Activated naive CD8-positive, alpha-beta T cell treated with anti-CD3 and anti-CD28 coated beads, Interleukin-2, amount 10 ng/mL, durations not matched to agents 7 days and 5 days (primary cell): ENCODE measurements at places on chromosomes 7 and 10. TPM values are rescaled to one million over a fixed set of nuclear protein-coding genes. Genes with fewer than 3 reads are reported as not detected.
A peak's percentile ranks its signal among the peaks of the same experiment; 100 is the strongest.

DNA sequence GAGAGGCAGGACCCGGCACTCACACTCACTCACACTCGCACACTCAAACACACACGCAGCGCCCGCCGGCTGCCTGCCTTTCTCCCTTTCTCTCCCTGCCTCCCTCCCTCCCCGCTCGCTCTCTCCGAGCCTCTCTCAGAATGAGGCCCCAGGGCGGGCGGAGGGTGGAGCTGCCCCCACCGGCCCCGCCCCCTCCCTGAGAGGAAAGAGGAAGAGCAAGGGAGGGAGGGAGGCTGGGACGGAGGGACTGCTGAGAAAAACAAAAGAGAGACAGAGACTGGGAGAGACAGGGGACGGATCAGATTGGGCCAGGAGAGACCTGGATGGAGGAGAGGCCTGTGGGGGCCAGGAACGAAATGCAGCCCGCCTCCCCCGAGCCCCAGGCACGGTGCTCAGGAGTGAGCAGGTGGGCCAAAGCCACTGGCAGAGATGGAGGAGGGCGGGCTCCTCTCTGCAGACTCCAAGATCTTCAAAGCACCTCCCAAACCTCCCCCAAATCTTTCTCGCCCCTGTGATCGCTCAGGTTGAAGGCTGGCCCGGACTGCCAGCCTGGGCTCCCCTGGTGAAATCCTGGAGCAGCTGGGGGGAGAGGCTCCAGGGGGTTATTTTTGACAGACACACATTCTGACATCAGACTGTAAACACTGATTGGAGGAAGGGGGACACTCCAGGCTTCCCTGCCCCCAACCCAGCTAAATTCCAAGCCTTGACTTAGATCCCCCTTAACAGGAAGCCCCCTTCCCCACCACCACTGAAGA, 5.1 kb downstream of the LDB1 start:
- DNase-seq: peak; percentile 84

DNA sequence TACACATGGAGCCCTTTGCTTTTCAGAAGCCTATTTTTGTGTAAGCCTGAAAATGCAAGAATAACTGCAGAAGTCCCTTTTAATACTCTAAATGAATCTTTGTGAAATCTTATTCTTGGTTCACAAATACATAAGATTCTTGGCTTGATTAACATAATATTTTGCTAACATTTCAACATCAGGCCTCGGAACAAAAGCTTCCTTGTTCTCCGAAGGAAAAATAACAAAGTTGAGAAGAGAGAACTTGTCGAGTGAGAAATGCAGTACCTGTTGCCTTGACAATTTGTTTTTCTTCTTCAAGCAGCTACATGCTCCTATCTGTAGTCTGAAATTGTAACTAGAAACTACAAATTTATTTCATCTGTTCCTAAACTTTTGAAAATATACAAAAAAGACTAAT, 8.5 kb downstream of the NT5C2 start:
- DNase-seq: no peak

GRCh38 chr7:92916770-92917224, 80.4 kb upstream of the CDK6 start:
- no peak for DNase-seq

DNA sequence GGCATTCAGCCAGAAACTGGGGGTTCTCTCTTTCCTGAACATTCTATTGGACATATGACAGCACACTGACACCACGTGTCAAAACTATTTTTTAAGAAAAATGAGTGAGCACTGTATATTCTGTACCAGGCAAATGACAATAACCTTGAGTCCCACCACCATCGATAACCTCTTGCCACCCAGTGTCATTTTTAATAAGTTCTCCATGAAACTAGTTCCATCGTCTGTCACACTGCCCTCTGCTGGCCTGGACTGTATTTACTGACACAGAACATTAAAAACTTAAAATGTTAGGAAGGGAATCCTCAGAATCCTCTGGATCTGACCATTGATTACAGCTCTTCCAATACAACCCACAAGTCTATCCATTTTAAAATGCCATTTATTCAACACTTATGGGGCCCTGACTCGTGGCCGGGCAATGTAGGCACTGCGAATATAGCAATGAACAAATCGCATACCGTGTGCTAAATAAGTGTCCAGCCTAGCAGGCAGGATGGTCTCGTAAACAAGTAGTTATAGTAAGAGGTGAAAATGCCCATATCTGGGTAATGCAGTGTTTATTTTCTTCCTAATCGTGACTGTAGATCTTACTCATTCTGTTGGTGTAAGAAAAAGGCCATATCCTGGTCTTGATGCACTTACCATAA, 35.9 kb upstream of the CACNB2 start:
- peak; percentile 32 for DNase-seq

GRCh38 chr10:92690211-92690914, 608 bp downstream of the HHEX start:
- peak; percentile 76 for DNase-seq

- DNase-seq: no peak
These were observed 101.6 kb downstream of the NPSR1 start for GRCh38 chr7:34759477-34760125.

DNA sequence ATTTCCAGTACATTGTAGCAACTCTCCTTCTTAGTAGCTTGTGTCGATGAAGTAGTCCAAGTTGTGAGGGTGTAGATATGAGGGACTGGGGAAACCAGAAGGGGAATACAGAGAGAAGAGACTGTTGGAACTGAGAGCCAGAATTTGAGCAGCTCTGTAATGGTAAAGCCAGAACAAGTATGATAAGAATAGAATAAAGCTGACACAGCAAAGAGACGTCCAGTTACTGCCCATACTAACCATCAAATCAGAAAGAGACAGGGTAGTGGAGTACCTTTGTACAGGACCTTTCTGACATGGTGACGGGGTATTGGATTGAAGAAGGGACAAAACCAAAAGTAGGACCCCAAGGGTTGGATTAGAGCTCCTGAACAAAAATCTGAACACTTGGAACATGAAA, 206.0 kb downstream of the SEMA3E start:
- DNase-seq: no peak

DNA sequence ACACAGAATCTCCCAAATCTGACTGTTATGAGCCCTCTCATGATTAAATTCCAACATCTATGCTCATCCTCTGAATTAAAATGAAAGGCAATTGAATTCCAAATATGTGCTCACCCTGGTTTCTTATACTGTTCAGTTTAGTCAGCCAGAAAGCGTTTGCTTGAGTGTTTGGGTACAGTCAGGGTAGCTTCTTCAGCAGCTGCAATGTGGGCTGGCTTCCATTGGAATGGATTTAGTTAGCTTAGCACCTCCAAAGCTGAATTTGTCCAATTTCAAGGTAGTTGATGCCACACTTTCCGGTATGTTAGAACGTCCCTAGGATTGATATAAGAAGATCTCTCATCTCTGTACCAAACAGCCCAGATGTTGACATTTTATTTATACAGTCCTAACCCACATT, 9.3 kb downstream of the KLHL7 start:
- no peak for DNase-seq

GRCh38 chr7:45697576-45698136, 123.5 kb downstream of the ADCY1 start:
- DNase-seq: no peak

DNA sequence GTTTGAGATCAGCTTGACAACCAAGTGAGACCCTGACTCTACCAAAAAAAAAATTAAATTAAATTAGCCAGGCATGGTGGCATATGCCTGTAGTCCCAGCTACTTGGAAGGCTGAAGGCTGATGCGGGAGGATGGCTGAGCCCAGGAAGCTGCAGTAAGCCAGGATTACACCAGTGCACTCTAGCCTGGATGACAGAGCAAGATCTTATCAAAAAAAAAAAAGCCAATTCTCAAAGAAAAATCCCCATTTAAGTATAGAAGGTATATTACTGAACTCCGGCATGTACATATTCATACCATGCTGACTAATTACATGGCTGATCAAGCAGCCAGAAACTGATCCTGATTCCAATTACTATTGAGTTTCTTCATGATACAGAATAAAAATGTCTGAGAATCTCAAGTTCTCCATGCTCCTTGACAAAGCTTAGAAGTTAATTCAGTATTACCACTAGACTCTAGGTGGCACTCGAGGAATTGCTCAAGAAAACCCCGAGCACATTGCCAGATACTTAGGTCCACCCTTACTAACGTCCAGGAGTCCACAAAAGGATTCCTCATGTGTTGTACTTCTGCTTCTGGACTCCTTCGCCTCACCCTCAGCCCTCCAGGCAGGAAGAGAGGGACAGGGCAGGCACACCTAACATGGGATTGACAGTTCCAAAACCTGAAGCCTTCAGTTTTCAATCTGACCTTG, 148.9 kb downstream of the PARD3 start:
- no peak for DNase-seq

GRCh38 chr7:31020161-31020560, 31.9 kb upstream of the ADCYAP1R1 start:
- DNase-seq: no peak

- DNase-seq: peak; percentile 59
These were observed 932 bp downstream of the ESYT2 start for GRCh38 chr7:158828133-158829020.

DNA sequence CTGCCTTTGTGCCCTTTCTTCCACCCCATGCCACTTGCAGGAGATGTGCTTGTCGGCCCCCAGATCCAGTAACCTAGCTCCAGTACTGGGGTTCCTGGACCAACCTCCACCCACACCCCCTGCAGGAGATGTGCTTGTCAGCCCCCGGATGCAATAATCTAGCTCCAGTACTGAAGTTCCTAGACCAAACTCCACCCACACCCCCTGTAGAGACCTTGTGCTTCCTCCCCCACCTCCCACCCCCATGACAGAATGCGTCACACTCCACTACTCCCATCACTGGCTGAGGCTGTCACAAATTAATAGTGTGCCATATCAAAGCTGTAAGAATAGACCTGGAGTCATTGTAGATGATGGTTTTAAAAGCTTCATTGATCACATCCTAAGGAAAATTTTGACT, 185.0 kb downstream of the BICC1 start:
- no peak for DNase-seq

- no peak for DNase-seq
These were observed 26.6 kb downstream of the ESYT2 start for GRCh38 chr7:158802535-158803366.

DNA sequence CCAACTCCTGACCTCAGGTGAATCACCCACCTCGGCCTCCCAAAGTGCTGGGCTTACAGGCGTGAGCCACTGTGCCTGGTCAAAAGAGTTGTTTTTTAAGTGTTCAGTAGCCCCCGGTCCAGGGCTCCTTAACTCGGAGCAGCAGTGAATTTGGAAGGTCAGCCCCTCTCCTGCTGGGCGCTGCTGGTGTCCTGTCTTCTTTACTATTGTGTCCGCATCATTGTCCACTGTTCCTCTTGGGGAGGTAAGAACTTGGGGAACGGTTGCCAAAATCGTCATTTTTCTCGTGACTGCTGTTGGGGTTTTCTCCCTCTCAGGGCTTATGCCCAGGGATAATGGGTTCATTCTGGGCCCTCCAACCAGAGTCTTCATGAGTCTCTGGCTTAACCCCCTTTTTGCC, 46.7 kb downstream of the CAMK1D start:
- DNase-seq: no peak

- DNase-seq: no peak
These were observed 521.4 kb upstream of the SEMA3D start for GRCh38 chr7:85708221-85708620.

GRCh38 chr10:92142949-92143348, 147.9 kb downstream of the CPEB3 start:
- no peak for DNase-seq

DNA sequence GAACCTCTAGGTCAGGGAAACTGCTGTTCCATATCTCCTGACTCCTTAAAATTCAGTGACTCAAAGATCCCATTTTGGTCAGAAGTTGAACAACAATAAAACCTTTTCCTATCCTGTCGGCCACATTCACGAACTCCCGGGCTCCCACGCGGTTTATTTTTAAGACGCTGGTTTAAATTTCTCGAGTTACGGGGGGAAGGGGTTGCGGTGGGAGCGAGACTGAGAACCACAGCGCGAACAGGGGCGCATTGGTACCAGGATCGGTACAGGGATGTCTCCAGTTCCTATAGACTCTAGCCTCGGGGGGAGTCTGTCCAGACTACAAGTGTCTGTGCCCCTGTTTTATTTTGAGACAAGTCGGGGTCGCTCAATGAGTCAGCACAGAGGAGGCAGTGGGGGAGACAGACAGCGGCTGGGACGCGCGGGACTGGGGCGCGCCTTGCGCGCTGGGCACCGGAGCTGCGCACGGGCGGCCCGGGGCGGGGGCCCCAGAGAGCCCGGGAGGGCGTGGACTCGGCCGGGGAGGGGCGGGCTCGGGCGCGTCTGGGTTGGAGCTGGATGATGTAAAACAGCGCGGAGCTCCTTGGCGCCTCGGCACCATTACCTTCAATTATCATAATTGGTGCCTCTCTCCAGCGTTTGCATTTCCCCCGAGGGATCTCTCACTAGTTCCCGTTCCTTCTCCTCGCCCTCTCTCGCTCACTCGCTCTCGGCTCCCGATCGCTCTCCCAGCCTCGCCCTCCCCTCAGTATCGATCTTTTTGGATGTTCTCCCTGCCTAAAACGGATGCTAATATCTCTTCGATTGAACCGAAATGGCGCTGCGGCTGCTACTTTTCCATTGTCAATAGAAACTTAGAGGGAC, 8.7 kb upstream of the BAMBI start:
- peak; percentile 58 for DNase-seq

GRCh38 chr7:26709210-26709990, 155.0 kb downstream of the SKAP2 start:
- no peak for DNase-seq

DNA sequence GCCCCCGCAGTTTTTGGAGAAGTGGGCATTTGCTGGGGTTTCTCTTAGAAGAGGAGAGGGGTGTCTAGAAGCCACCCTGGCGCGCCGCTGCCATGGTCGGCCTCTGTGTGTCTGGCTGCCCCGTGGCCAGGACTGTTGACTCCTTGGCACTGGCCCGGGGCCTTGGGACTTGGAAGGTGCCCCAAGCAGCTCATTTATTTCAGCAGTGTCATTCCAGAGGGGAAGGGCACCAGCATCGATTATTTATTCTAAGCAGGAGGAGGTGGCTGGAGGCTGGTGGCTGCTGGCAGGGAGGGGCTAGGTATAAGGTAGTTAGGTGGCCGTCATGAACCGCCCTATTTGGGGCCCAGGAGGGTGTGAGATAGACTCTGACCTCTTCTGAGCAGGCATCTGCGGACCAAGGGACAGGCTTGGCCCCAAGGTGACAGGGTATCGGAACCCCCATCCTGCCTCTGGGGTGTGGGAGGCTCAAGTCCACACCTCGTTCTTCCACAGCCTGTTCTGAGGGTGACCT, 1.6 kb downstream of the GTF2IRD1 start:
- DNase-seq: no peak

GRCh38 chr7:15131661-15132060, 229.1 kb upstream of the DGKB start:
- no peak for DNase-seq

GRCh38 chr7:21407796-21408480, 19.9 kb upstream of the SP4 start:
- no peak for DNase-seq

SH2D4B gene
- total RNA-seq: 0.14 TPM

SLC13A4 gene
- total RNA-seq: not detected

ACTL6B gene
- not detected for total RNA-seq

SFTPA1 gene
- not detected for total RNA-seq

LEP gene
- not detected for total RNA-seq

WIPF3 gene
- total RNA-seq: not detected

NPFFR1 gene
- total RNA-seq: 0.03 TPM

FAM241B gene
- 11.7 TPM for total RNA-seq
